Stimulated activated CD4-positive, alpha-beta T cell treated with anti-CD3 and anti-CD28 coated beads, Interleukin-12 subunit alpha, Interleukin-12 subunit beta, amount 100 ng/mL, for 24 hours (primary cell): ENCODE measurements at places on chromosomes 16 and 17.

DNA sequence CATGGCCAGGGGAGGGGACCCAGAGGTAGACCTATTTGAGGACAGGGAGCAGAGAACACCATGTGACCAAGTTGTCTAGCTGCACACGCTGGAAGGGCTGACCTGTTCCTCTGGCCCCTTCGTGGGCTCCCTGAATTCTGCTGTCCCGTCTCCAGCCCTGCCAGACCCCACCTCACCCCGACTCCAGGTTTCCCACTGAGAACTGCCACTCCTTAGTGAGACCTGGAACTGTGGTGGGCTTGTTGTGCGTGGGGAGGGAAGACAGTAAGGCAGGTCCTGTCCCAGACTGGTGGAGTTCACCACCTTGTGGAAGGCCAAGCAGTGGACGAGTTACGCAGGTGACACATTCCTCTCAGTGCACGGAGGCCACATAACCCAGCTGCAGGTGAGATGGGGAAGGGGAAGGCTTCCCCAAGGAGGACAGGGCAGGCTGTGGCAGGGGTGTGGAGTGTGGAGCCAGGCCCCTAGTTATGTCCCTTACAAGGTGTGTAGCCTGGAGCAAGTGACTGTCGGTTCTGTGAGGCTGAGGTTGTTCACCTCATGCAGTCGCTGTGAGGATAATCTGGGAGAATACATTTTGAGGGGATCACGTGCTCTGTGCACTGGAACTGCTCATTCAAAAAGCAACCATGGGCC lies 54.7 kb downstream of the USP22 start:
- DNase-seq: no peak

GRCh38 chr16:25092441-25092840 lies 19.1 kb upstream of the LCMT1 start:
- DNase-seq: no peak

DNA sequence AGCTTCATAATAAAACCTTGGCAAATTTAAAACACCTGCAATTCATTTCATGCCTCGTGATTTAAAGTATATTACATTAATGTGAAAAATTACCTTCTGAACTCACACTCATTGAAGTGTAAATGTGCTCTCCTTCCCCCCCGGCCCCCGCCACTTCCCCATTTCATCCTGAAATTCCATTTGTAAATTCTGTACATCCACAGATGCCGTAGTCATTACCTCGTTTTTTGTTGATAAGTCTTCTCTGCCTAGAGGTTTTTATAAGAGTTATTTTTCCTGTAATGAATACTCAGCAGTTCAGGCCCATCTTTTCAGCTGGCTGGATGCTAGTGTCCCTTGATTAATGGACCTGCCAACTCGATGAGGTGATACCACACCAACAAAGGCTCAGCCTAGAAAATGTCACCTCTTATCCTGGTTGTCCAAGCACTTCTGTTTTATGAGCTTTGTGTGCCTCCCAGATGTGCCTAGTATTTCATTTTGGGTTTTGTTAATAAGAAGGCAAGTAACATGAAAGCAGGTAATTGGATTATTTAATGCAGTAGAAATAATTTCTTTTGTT lies 64.8 kb upstream of the KIFC3 start:
- DNase-seq: no peak

GRCh38 chr17:82230609-82231311 lies 1.9 kb downstream of the SLC16A3 start:
- DNase-seq: no peak

DNA sequence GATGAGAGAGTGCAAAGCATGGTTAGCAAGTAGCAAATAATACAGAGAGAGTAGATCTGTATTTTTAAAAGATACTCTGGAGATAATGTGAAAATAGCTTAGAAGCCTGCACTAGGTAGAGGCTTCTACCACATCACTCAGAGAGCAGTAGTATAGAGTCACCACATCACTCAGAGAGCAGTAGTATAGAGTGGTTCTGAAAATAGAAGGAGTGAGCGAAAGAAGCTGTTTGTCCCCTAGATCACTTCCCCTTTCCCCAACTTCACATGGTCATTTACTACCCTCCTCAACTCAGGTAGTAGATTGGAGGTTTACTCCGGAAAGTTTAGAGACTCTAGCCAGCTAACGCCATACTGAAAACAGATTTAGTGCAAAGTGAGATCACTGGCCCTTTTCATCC lies 17.1 kb downstream of the DGKE start:
- DNase-seq: no peak

- DNase-seq: no peak
Measured at GRCh38 chr17:71516149-71516548, 604.7 kb upstream of the SOX9 start.

GRCh38 chr16:1913327-1914083 lies 4.7 kb downstream of the HS3ST6 start:
- no peak for DNase-seq

DNA sequence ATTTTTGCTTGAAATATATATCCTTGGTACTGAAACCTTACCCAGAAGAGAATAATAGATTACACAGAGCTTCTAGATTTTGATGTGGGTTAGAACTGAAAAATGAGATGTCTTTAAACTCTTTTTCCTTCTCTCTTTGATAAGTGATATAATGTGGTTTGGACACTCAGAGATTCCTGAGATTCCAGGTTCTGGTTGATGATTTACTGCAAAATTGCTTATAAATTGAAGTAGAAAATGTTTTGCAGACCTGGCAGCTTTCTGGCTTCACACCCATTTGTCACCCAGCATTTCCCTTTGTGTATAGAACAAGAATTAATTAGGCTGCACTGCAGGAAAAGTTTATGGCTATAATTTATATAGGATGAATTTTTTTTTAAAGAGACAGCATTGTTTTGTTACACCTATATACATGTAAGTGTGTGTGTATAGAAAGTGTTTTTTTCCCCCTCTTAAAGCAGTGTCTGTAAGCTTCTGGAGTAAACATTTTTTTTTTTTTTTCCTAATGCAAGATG lies 23.5 kb downstream of the AATF start:
- DNase-seq: no peak

GRCh38 chr16:67659675-67660563 lies at the start of gene ACD:
TSS of gene ACD (minus strand) at chr16:67660260. CDS start at chr16:67660220, 40 bp downstream.
- DNase-seq: peak; percentile 83

DNA sequence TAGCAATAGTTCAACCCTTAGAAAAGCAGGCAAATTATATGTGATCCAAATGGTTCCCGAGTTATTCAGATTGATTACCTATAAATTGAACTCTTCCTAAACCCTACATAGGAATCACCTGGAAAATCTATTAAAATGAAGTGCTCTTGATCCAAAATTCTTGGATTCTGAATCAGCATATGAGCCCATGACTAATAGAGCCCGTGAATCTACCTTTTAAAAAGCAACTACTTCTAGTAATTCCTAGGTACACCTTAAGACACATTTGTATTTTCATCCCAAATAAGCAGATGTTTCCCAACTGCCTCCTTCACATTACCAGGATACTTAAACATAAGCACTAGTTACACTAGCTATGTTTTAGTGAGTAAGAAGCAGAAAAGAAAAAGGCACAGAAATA lies 1171.0 kb upstream of the GOT2 start:
- no peak for DNase-seq

GRCh38 chr17:43613917-43614316 lies 47.8 kb downstream of the MEOX1 start:
- no peak for DNase-seq

- no peak for DNase-seq
Measured at GRCh38 chr17:39100530-39100929, 50.9 kb downstream of the PLXDC1 start.
